ENCODE measurements at places on chromosomes 4 and X.

DNA sequence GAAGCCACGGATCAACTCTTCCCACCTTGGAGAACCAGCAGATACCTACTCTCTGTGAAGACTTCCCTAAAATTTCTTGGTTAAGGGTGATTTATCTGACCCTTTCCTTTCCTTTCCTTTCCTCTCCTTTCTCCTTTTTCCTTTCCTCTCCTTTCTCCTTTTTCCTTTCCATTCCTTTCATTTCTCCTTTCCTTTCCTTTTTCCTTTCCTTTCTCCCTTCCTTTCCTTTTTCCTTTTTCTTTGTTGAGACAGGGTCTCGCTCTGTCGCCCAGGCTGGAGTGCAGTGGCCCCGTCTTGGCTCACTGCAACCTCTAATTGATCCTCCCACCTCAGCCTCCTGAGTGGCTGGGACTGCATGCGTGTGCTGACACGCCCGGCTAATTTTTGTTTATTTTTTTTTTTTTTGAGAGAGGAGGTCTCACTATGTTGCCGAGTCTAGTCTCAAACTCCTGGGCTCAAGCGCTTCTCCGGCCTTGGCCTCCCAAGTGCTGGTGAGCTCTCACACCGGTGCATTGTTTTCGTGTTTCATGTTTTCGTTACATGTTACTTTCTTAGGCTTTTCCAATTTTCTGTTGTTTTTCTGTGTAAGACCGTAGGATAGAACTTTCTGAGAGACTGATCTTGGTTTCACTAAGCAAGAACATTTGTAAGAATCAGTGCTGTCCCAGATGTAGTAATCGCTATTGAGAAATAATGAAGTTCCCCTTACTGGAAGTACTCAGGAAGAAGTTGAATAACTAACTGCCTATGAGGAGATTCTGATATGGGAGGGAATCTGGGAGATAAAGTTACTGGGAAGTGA lies 2.0 kb downstream of the TMEM165 start:
- DNase-seq = no peak
- no peak overlapping the region for H3K4me3 ChIP-seq
- no peak overlapping the region for H3K27ac ChIP-seq
- no peaks in the 10 kb centered on the region for H3K27me3 ChIP-seq
- H3K4me1 ChIP-seq = peaks cover 6% of the 10 kb centered on the region

- no peak overlapping the region for H3K4me3 ChIP-seq
- H3K36me3 ChIP-seq = no peaks in the 10 kb centered on the region
- H3K27me3 ChIP-seq = no peaks in the 10 kb centered on the region
- H3K27ac ChIP-seq = no peak overlapping the region
- H3K4me1 ChIP-seq = no peaks in the 10 kb centered on the region
Observed at GRCh38 chr4:163694385-163694784, 199.9 kb downstream of the TMA16 start.

- H3K36me3 ChIP-seq = no peaks in the 10 kb centered on the region
- peaks cover under 1% of the 10 kb centered on the region for H3K4me1 ChIP-seq
- H3K4me3 ChIP-seq = no peak overlapping the region
- H3K27ac ChIP-seq = no peak overlapping the region
Observed at GRCh38 chr4:76203541-76203940, 10.1 kb downstream of the SCARB2 start.

DNA sequence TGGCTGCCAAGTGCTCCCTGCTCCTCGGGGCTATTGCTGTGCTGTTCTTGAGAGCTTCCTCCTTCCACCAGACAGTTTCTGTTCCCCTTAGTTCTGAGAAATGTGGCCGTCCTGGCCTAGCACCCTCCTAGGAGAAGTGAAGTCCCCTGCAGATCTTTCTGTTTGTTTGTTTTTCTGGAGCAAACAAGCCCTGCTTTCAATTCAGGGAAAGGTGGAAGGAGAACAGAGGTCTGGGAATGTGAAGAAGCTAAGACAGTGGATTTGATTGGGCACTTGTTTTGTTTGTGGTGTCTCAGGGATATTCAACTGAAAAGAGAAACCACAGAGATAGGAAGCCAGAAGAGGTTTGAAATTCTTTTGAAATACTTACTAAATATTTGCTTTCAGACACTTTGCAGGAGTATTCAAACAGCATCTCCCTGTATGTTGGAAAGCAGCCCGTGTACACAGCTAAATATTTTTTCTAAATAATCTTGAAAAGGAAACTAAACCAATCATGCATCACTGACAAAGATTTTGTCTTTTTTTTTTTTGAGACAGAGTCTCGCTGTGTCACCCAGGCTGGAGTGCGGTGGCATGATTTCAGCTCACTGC lies 36.5 kb upstream of the PPM1K start:
- no peak for DNase-seq
- H3K4me3 ChIP-seq = no peak overlapping the region
- peaks cover 5% of the 10 kb centered on the region for H3K4me1 ChIP-seq
- H3K27me3 ChIP-seq = no peaks in the 10 kb centered on the region
- no peak overlapping the region for H3K27ac ChIP-seq

GRCh38 chr4:85520765-85521749 lies 46.1 kb downstream of the ARHGAP24 start:
- H3K4me1 ChIP-seq = no peaks in the 10 kb centered on the region
- H3K27ac ChIP-seq = no peak overlapping the region
- H3K4me3 ChIP-seq = no peak overlapping the region
- DNase-seq = no peak
- no peaks in the 10 kb centered on the region for H3K36me3 ChIP-seq

- no peaks in the 10 kb centered on the region for H3K27me3 ChIP-seq
- H3K4me1 ChIP-seq = no peaks in the 10 kb centered on the region
- H3K4me3 ChIP-seq = no peak overlapping the region
- H3K36me3 ChIP-seq = no peaks in the 10 kb centered on the region
- no peak for DNase-seq
Observed at GRCh38 chr4:188160406-188160805, 21.2 kb downstream of the TRIML1 start.

- H3K36me3 ChIP-seq = no peaks in the 10 kb centered on the region
- H3K4me1 ChIP-seq = no peaks in the 10 kb centered on the region
- no peaks in the 10 kb centered on the region for H3K27me3 ChIP-seq
- no peak overlapping the region for H3K27ac ChIP-seq
- H3K4me3 ChIP-seq = no peak overlapping the region
Observed at GRCh38 chr4:111650674-111651086, 494.6 kb upstream of the FAM241A start.

DNA sequence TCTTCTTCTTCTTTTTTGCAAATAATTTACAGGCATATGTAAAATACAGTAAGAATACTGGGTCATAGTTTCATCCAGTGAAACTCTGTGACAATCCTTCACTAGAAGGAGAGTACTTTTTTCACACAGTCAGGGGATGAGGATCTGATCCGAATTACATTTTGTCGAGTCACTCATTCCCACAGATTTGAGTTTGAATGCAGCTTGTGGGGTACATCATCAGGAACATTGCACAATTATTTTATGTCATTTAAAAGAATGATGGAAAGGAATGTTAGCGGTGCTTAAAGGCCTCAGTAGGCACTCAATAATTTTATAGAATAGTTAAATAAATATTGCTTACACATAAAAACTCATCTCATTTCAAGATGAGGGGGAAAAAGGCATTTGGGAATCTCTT lies 88.6 kb downstream of the CHRNA9 start:
- H3K27me3 ChIP-seq = no peaks in the 10 kb centered on the region
- H3K4me3 ChIP-seq = no peak overlapping the region
- H3K4me1 ChIP-seq = peaks cover 2% of the 10 kb centered on the region
- H3K36me3 ChIP-seq = no peaks in the 10 kb centered on the region
- no peak overlapping the region for H3K27ac ChIP-seq

- no peak overlapping the region for H3K4me3 ChIP-seq
- H3K27me3 ChIP-seq = no peaks in the 10 kb centered on the region
- H3K36me3 ChIP-seq = no peaks in the 10 kb centered on the region
- no peak for DNase-seq
- H3K27ac ChIP-seq = no peak overlapping the region
Observed at GRCh38 chr4:39609454-39609931, 29.2 kb downstream of the SMIM14 start.

DNA sequence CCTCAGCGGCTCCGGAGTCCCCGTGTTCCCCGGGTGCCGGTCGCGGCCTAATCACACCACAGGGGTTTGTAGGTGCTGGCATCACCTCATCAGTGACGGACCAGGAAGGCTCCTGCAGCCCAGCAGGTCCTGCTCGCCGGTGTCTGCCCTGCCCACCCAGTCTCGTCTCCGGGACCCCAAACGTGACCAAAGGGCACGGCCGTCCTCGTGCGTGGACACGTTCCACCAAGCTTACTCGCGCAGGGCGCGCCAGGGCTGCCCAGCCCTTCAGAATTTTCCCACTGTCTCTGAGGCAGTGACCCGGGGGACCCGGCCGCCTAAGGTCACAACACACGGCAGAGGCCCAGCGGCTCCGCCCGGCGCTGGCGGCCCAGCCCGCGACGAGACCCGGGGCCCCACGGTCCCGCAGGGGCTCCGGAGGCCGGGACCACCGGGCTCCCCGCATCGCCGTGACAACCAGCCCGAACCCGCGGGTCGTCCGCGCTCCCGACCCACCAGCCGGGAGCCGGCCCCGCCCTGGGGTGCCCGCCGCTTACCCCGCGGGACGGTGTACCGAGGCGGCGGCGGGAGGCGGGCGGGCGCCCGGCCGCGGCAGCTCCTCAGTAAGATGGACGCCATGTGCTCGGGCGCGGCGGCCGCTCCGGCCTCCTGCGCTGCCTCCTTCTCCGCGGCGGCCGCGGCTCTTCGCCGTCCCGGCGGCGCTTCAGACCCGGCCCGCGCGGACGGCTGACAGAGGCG lies 454 bp downstream of the LETM1 start:
- no peak for DNase-seq
- H3K27me3 ChIP-seq = peaks cover 6% of the 10 kb centered on the region
- H3K4me3 ChIP-seq = peak overlapping the region; percentile 90
- peaks cover 2% of the 10 kb centered on the region for H3K36me3 ChIP-seq
- H3K4me1 ChIP-seq = peaks cover 21% of the 10 kb centered on the region

DNA sequence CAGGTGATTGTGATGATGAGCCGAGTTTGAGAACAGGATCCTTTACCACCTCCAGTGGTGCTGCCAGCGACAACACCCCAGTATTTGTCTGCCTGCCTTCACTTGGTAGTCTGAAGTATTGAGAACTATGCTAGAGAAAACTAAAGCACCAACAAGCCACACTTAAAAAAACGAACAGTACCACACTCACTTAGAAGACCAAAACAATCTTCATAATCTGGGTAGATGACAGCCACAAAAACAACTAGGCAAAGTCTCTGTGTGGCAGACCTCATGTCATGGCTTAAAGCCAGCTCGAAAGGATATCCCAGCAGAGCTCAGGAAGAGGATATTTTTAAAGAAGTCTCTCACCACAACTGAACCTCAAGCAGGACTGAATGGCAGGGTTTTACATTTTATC lies 236.0 kb downstream of the GPC3 start:
- no peaks in the 10 kb centered on the region for H3K27me3 ChIP-seq
- H3K4me3 ChIP-seq = no peak overlapping the region
- no peaks in the 10 kb centered on the region for H3K4me1 ChIP-seq
- H3K36me3 ChIP-seq = peaks cover 2% of the 10 kb centered on the region
- no peak overlapping the region for H3K27ac ChIP-seq

- H3K36me3 ChIP-seq = no peaks in the 10 kb centered on the region
- no peaks in the 10 kb centered on the region for H3K4me1 ChIP-seq
- H3K27me3 ChIP-seq = no peaks in the 10 kb centered on the region
- DNase-seq = no peak
- H3K27ac ChIP-seq = no peak overlapping the region
Observed at GRCh38 chr4:63085091-63085490, 1324.2 kb downstream of the TECRL start.

DNA sequence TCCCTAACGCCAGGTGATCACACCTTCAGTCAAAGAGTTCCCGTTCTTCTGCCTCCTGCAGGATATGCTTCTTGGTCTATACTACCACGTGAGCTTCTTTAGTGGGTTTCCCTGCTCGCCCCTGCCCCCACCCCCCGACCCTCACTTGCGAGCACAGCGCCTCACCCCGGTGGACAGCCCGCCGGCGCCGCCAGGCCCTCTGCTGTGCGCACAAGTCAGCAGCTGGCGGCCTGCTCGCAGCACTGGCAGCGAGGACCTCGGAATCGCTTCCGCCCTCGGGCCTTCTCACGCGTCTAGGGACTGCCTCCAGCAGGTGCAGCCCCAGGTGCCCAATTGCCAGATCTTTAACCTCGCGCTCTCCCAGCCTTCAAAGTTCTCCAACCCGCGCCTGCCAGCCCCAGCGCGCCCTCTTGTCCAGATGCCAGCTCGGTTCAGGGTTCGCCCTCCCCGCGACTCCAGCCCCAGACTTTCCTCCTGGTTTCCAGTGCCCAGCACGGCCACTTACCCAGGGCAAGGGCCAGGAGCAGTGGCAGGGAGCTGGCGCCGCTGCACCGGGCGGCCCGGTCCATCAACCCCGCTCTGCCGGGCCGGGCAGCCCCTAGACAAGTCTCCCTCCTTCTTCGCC lies 454 bp downstream of the BTC start:
- no peaks in the 10 kb centered on the region for H3K27me3 ChIP-seq

DNA sequence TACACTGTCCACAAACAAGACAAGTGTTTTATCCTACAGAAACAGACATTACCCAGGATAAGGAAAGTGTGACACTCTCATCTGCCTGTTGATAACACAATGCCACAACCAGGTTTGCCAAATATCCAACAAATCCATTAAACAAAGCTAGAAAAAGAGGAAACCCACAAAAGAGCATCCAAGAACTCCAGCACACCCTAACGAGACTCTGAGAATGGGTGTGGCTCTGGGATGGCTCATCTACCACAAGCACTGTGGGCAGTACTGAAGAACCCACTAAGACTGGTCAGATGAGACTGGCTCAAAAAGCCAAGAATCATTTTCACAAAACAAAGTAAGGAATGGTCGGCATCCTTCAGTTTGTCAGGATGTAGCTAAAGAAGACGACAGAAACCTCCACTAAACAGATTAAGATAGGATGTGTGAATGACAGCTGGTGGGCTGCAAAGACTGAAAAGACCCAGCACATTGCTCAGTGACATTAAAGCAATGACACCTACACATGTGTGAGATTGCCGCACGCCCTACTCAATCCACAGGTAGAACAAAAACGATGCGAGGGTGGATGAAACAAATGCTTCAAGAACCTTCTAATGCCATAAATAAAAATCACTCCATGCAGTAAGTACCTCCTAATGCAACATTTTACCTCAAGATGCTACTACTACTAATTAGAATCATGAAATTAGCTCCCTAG lies 14.7 kb downstream of the ATP8A1 start:
- DNase-seq = no peak
- no peak overlapping the region for H3K4me3 ChIP-seq
- H3K27me3 ChIP-seq = no peaks in the 10 kb centered on the region
- H3K4me1 ChIP-seq = peaks cover 8% of the 10 kb centered on the region
- no peak overlapping the region for H3K27ac ChIP-seq
- no peaks in the 10 kb centered on the region for H3K36me3 ChIP-seq

- no peak overlapping the region for H3K4me3 ChIP-seq
- H3K27ac ChIP-seq = no peak overlapping the region
- no peak for DNase-seq
- no peaks in the 10 kb centered on the region for H3K36me3 ChIP-seq
- no peaks in the 10 kb centered on the region for H3K4me1 ChIP-seq
Observed at GRCh38 chrX:154718616-154719015, 32.3 kb downstream of the GAB3 start.

GRCh38 chr4:921830-922331 lies 10.2 kb downstream of the GAK start:
- peaks cover 9% of the 10 kb centered on the region for H3K36me3 ChIP-seq
- DNase-seq = no peak
- H3K27ac ChIP-seq = no peak overlapping the region
- H3K4me3 ChIP-seq = no peak overlapping the region
- H3K4me1 ChIP-seq = no peaks in the 10 kb centered on the region

Data from neuronal stem cell (in vitro differentiated cells).